ENCODE measurements at places on chromosomes 6 and 20. TPM values are rescaled to one million over a fixed set of nuclear protein-coding genes. Genes with fewer than 3 reads are reported as not detected.

Gene PRDM13
- total RNA-seq: not detected

Gene CALHM5
- total RNA-seq: not detected

Gene MICB
- total RNA-seq: 13.2 TPM

Gene GGTLC1
- not detected for total RNA-seq

Gene PDYN
- not detected for total RNA-seq

Gene STK4
- total RNA-seq: 89.0 TPM

Gene ANKRD66
- not detected for total RNA-seq

Gene CDK5RAP1
- total RNA-seq: 32.5 TPM

Gene MCHR2
- total RNA-seq: not detected

Gene GRM1
- total RNA-seq: 0.40 TPM

Gene HDGFL1
- total RNA-seq: not detected

Gene DLL1
- 0.26 TPM for total RNA-seq

Gene TBX18
- not detected for total RNA-seq

Gene NCOA7
- total RNA-seq: 28.6 TPM

Gene BMP5
- total RNA-seq: not detected

Gene KCNK15
- not detected for total RNA-seq

Gene PI3
- total RNA-seq: not detected

Gene SLC22A2
- not detected for total RNA-seq

Gene FUT9
- not detected for total RNA-seq

Gene BCAS1
- total RNA-seq: 0.14 TPM

Gene ARFGEF3
- total RNA-seq: not detected

Gene SLC17A9
- total RNA-seq: 15.9 TPM

Gene ISM1
- total RNA-seq: not detected

Gene WDR46
- total RNA-seq: 91.1 TPM

Gene CPNE5
- total RNA-seq: 0.63 TPM

Gene GPX6
- total RNA-seq: not detected

Gene EPM2A
- 10.5 TPM for total RNA-seq

Gene SLC23A2
- 34.5 TPM for total RNA-seq

Gene MEI4
- not detected for total RNA-seq

All from Karpas-422 (cell line).